OCI-M1 (cell line): ENCODE measurements at places on chromosomes 7 and 10.
A peak's percentile ranks its signal among the peaks of the same experiment; 100 is the strongest.

DNA sequence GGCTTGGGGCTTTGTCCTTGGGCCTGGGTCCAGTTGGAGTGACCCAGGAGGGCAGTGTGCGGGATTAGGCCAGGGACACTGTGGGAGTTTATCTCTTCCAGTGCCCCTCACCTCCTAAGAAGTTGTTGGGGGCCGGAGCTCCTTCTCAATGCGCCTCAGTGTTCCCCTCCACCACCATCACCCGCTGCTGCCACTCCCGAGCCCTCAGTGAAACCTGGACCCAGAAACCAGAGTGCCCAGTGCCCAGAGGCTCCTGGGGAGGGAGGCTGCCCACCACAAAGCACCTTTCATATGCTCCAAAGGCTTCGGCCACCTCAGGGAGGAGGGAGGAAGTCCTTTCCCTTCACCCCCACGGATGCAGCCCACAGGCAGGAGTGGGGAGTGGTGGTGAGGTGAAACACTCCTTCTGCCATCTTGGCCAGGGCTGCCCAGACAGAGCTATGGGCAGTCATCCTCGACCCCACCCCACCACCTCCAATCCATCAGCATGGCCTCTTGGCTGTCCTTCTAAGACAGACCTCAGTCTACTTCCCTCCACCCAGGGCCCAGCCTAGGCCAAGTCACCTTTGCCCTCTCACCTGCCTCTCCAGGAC is 99.0 kb downstream of the SH3PXD2A start:
- DNase-seq: no peak

DNA sequence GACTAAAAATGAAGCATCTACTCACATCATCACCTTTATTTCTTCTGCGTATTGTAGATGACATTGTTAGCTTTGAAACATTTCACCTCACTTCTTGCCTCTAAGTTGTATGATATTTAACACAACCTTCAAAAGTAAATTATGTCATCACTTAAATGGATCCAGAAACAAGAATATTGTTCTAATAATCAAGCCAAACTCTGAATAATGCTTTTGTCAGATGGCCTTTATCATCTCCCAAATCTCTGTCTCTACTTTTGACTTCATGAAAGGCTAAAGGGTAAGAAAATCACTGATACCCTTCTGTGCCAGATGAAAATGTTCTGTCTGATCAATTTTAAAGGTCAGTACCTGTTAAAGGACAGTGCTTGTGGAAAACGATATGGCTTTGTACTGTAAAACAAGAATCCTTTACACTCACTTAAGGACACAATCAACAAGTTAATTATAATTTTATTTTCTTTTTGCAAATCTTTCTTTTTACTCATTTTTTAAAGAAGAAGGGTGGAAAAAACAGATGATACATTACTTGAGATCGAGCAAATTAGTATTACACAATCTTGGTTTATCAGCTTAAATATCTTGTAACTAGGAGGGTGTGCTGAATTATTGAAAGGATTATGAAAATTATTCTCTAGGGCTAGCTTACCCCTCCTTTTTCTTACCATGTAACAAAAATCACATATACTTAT is 309.4 kb upstream of the IGFBP3 start:
- DNase-seq: no peak

DNA sequence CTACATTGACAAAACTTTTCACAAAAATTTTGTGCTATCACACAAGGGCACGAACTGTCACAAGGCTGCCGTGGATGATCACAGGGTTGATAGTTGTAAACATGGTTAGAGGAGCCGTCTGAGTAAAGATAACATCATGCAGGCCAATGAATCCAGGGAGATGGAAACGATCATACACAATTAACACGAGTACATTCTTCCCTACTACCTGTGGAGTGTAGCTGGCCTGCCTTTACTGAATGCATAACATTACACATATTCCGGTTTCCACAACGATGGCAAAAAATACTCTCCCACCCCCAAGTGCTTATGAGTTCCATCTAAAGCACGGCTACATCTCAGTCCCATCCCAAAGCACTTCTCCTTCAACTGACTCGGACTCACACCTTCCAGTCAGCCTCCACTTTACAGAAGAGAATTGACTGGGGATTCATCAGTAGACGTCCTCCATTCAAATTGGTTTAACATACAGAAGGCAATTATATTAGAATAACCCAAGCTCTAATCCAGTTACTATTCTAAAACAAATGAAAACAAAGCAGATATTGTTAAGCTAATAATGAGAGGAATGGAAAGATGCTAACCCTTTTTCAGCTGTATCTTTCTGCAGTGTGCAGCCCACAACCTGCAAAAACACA is 69.0 kb downstream of the EZH2 start:
- DNase-seq: no peak

- DNase-seq: no peak
These were observed 80.3 kb downstream of the LCOR start for GRCh38 chr10:96912405-96912804.

GRCh38 chr10:103578782-103579382 is 85.4 kb downstream of the NEURL1 start:
- DNase-seq: peak; percentile 25

- peak; percentile 72 for DNase-seq
These were observed 238.5 kb downstream of the PHF14 start for GRCh38 chr7:11212080-11212711.

DNA sequence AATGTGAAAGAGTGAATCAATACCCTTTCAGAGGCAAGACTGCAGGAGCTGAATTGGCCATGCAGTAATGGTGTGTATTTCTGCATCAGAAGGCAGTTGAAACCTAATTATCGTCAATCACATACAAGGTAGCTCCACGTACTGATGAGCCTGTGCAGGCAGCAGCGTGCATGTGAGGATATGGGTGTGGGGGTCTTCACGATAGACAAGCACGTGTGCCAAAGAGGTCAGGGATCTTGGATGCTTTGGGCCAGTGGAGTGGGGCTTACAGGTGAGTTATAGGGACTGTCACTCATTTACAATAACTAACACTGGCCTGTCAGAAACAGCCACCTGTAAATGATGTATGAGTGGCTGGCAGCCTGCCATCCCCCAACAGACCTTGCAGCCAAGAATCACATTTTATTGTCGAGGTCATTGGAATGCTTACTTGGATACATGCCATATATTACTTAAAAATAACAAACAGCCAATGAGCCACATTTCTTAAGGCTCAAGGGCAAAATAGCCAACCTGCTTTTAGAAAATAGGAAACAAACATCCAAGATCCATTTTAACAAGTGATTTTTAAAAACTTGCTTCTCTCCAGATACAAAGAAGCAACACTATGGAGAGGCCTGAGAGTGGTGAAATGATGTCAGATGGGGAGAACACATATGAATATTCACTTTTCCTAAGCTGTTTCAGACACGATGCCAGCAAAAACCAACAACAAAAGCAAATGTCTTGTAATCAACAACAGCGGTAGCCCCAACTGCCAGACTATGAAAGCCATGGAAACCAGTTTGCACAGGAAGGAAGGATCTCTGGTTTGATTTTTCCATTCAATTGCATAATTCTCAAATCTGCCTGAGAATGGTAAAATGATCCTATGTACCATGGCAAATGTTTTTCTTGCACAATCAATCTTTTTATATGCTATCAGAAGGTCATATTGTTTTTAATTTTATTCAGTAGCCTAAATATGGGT is 210.7 kb downstream of the SKAP2 start:
- no peak for DNase-seq

DNA sequence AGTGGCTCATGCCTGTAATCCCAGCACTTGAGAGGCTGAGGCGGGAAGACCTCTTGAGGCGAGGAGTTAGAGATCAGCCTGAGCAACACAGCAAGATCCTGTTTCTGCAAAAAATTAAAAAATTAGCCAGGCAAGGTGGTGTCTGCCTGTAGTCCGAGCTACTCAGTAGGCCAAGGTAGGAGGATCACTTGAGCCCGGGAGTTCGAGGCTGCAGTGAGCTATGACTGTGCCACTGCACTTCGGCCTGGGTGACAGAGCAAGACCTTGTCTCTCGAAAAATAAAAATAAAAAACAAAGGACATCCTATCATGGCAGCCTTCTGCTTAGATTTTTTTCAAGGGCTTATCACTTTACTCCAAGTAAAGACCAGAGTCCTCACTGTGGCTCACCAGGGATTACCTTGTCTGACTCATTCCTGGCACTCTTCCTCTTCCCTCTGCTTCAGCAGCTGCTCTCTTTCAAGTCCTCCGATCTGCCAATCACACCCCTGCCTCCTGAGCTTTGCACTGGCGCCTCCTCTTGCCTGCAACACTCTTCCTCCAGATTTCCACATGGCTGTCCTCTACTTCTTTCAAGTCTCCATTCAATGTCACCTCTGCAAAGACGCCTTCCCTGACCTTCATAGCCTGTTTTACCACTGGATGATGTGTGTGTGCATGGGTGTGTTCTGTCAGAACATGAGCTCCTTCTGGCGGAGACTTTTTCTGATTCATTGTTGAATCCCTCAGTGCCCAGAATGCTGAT is 7.7 kb downstream of the PRTFDC1 start:
- DNase-seq: peak; percentile 56

DNA sequence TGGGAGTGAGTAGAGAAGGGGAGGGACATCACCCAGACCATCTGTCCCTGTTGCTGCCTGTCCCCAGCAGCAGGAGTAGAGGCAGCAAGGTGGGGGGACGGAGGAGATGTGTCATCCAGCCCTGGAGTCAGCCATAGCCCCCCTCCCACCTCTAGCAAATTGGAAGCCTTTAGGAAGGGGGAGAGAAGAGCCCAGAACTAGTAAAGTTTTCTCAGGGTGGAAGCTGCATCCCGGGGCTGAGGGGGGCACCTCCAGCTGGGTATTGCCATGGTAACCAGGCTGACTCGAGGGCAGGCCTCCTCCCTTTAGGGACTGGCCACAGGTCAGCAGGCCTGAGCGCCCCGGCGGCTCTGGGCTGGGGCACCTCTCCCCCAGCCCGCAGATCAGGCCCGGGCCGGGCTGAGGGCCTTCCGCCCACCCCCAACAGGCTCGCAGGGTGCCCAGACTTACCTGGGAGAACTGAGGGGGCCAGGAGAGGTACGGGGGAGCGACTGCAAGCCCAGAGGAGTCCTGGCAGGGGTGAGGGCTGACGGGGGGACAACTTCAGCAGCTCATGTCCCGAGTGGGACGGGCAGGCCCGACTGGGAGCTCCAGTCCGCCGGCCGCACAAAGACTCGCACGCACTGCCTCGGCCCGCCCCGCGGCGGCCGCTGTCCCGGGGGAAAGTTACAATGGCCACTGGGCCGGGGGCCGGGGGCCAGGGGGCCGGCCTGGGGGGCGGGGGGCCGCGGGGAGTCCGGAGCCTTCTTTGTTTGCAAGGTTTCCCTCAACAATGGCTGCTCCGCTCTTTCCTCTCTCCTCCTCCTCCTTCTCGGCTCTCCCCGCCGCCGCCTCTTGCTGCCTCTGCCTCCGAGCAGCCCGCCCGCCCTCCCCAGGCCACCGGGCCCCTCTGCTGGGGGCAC is 6.0 kb downstream of the LDB1 start:
- DNase-seq: peak; percentile 51

- DNase-seq: no peak
These were observed 170.0 kb downstream of the TPK1 start for GRCh38 chr7:144665689-144666381.

- DNase-seq: no peak
These were observed 58.5 kb upstream of the DNAJB6 start for GRCh38 chr7:157278167-157278790.

GRCh38 chr10:125003146-125003900 is 61.4 kb downstream of the ZRANB1 start:
- no peak for DNase-seq

DNA sequence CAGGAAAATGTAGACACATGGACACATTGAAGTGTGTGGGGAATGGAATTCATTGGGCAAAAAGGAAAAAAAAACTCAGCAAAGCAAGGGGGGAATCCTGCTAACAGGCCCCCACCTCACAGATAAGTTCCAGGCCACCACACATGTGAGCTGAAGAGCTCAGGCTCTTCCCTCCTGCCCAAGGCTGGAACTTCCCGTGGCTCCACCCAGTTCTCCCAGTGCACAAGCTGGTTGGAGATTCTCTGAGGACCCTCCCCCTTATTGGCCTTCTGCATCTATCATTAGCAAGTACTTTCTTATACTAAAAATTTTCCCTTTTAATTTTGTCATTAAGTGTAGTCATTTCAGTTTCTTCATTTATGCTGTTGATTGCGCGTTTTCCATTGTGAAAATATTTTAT is 190.8 kb downstream of the CCSER2 start:
- DNase-seq: no peak

GRCh38 chr7:140646931-140647647 is 6.5 kb upstream of the DENND2A start:
- peak; percentile 42 for DNase-seq

DNA sequence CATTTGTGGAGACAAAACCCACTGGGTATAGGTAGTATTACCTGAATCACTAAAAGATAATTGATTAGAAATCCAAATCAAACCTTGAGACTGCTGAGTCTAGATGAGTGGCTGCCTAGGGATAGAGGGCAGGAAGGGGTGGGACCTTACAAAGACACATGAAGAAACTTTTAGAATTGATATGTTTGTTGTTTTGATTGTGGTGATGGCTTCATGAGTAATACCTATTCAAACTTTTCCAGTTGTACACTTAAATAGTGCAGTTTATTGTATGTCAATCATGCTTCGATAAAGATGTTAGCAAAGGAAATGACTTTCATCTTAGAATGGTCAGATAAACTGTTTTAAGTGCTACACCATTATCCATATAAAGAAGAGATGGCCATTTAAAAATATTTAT is 188.7 kb upstream of the KAT6B start:
- DNase-seq: no peak

DNA sequence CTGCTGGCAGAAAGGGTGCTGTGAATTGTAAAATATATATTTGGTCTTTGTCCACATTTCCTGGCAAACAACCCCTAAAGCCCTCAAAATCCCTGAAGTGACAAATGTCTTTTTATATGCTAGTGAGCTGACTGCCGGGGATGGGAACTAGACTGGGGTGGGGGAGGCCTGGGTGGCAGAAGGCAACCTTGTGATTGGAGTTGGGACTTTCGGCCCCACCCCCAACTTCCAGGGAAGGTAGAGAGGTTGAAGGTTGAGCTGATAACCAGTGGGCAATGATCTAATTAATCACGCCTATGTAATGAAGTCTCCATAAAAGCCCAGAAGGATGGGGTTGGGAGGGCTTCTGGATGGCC is 2.7 kb downstream of the EPHA1 start:
- DNase-seq: no peak

- DNase-seq: no peak
These were observed 66.7 kb upstream of the FAM20C start for GRCh38 chr7:125661-126060.

DNA sequence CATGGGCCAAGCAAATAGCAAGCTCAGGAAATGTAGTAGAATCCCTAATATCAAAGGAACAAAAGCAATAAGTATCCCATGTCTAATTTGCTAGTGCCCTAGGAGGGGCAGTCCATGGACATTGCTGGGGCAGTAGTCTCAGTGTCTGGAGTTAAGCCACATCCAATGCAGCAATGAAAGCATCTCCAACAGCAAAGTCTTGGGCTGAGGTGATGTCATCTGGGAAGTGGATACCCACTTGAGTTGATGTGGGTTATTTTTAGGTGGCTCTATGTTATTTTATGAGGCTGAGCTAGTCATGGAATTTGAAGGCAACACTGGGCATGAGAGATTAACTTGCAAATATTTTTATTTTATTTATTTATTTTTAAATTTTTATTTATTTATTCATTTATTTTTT is 540.0 kb downstream of the ETV1 start:
- DNase-seq: no peak

GRCh38 chr10:86790394-86790793 is 34.0 kb downstream of the BMPR1A start:
- DNase-seq: no peak

- DNase-seq: no peak
These were observed 210.5 kb upstream of the SHH start for GRCh38 chr7:156022483-156023459.

GRCh38 chr10:30454744-30455510 is 20.9 kb downstream of the MAP3K8 start:
- no peak for DNase-seq

- no peak for DNase-seq
These were observed 56.5 kb downstream of the FAM171A1 start for GRCh38 chr10:15314482-15315045.
